Renal pelvis (tissue), 12 donors: ENCODE measurements at places on chromosomes 2 and 18. TPM values are rescaled to one million over a fixed set of nuclear protein-coding genes. Genes with fewer than 3 reads are reported as not detected.

TUBA3E gene
- not detected for polyA plus RNA-seq

DNA sequence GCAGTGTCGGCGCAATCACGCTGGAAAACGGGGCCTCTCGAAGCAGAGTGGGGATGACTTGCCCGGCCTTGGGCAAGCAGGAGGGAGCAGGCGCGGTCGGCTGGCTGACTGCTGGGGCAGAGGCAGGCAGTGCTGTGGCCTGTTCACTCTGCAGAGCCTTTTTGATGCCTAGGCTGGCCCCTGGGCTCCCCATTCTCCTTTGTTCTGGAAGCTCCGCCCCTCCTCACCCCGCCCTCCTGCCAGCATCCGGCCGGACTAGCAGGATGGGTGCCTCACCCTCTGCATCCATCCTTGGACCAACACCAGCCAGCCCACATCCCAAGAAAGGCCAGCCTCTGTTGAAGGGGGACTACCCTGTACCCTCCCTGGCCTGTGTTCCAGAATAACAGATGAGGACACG, at the start of gene ASPRV1:
TSS of gene ASPRV1 (minus strand) at position 136 of the 400 bp plus-strand sequence. CDS start 195 bp downstream, outside the sequence.
- no peak for DNase-seq

- DNase-seq: no peak
These were observed 30.4 kb downstream of the ANKRD44 start for GRCh38 chr2:197280015-197280702.

GRCh38 chr18:42274488-42275137, 319.6 kb downstream of the PIK3C3 start:
- no peak for DNase-seq

FBXO41 gene
- 2.4 TPM for polyA plus RNA-seq

DNA sequence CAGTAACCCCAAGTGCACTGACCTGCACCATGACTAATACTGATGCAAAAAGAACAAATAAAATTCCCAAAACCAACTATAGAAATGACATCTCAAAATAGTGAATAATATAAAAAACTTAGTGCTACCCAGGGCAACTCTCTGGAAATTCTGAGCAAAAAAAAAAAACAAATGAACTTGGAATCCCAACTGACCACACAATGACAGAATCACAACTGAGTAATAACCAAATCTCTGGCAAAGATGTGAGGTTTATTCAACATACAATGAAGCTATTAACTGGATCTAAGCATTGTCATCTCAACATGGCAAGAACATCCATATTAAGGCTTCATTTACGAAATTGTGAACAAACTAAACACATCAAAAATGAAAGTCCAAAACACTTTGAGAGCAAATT, 22.7 kb downstream of the EXOC6B start:
- DNase-seq: no peak

- DNase-seq: no peak
These were observed 78.3 kb downstream of the SLC39A10 start for GRCh38 chr2:195735347-195735746.

DNA sequence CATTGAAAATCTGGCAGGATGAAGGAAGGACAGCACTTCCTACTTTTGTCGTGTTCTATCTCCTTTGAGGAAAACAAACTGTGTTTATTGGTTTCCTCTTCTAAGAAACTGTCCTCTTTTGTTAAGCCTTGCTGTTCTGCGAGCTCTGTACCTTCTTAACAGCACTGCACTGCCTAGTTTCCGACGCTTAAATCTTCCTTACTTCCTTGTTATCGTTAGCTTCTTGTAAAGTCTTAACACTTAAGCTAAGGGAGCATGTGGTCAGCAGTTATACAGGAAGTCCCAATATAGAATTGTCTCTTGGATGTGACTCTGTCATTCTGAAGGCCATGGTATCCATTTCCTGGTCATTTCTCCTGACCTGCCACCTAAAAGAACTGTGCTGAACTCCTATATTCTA, 552.8 kb upstream of the NRP2 start:
- no peak for DNase-seq

GRCh38 chr18:46301081-46301480, 196.9 kb downstream of the HAUS1 start:
- no peak for DNase-seq

GRCh38 chr18:3046216-3046808, 33.4 kb upstream of the LPIN2 start:
- DNase-seq: no peak

DNA sequence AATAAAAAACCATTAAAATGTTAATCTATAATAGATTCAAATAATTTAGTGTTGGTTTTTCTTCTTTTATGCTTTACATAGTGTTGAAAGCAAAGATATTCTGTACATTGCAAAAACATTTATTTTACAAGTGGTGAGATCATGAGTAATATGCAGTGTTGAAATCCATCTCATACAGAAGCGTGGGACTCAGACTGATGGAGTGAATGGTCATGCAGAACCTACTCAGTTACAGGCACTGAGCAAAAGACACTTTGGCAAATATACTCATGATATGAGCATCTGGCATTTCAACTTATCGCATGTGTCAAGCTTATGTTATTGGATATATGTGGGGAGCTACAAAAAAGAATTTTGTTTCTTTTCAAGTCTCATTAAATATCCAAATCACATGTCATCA, 620.2 kb upstream of the NETO1 start:
- no peak for DNase-seq
